ENCODE measurements at places on chromosomes 5 and 9.

- DNase-seq, result peak; percentile 55
Observed at GRCh38 chr5:82749461-82749820, 327.8 kb downstream of the TMEM167A start.

DNA sequence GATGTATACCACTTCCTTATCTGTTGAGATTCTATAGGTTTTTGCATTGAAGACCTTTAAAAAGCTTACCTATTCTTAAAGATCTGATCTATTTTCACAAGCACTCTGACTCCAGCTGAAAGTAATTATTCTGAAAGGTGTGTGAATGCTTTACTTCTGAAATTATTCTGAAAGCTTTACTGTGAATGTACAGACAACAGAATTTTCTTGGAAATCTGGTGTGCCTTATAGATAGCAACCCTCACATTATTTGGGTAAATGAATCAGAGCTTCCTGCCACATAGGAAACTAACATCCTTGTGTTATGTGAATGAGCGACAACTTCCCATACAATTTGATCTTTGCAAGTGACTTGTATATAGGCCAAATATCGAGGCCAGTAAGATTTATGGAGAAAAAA is 6.5 kb downstream of the CDO1 start:
- no peak for DNase-seq

- DNase-seq, result no peak
Observed at GRCh38 chr5:38600329-38601045, 44.0 kb upstream of the LIFR start.

- no peak for DNase-seq
Observed at GRCh38 chr5:2254406-2254805, 371.7 kb upstream of the IRX4 start.

DNA sequence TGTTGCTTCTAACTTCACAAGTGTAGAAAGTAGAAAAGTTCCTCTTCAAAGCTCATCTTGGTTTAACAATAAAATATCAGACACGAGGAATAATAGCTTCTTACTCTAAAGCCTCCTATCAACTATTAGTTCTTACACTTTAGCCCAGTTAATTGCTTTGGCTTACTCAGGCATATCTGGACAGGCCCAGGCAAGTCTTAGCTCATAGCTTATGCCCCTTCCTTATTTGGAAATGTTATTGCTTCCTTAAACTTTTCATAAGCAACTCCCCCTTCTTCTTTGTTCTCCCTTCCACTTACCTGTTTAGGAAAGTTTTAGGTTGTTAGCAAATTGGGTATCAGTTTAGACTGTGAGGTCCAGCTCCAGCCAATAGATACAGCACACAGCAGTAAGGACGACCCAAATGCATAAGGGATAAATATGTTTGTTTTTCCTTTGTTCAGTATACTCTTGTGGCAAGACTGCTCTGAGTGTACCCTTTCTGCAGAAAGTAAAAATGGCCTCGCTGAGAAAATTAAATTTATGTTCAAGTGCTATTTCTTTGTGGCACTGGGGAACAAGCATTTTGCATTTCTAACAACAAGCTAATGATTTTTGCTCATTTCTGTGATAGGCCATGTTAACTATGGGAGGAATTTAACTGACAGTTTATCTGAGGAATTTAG is 162.1 kb downstream of the SMC2 start:
- no peak for DNase-seq

GRCh38 chr9:125153712-125154367 is 10.5 kb upstream of the SCAI start:
- no peak for DNase-seq

DNA sequence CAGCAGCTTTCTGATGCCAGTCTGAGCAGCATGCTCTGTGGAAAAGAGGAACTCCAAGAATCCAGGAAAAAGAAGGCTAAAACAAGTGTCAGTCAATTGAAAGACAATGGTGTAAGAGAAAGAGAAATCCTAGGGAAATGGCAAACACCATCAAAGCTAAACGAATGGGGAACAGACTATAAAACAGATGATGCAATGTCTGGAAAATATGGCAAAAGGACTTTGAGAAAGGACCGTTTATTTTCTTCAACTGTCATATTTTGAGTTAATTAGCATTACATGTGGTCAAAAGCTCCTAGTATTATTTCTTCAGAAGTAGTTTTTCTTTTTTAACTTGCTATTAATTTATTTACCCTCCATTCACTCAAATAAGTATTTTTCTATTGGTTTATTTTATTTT is 465.2 kb downstream of the LRRC70 start:
- DNase-seq, result no peak

GRCh38 chr5:109225716-109226625 is 183.8 kb downstream of the PJA2 start:
- no peak for DNase-seq

DNA sequence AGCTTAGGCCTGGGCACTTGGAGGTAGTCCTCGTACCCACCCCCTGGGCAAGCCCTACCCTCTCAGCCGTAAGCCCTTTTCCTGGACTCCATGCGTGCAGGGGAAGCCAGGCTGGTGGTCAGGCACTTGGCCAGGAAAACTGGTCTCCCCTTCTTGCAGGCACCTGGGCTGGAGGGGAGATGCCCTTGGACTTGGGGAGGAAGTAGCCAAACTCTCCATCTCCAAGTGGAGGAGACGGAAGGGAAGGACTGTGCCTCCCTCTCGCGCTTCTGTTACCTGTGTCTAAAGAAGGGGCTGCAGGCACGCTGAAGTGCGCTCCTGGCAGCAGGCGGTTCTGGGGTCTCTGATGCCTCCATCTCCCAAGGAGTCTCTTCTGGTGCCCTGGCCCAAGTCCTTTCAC is 283.9 kb downstream of the PBX3 start:
- DNase-seq, result no peak

DNA sequence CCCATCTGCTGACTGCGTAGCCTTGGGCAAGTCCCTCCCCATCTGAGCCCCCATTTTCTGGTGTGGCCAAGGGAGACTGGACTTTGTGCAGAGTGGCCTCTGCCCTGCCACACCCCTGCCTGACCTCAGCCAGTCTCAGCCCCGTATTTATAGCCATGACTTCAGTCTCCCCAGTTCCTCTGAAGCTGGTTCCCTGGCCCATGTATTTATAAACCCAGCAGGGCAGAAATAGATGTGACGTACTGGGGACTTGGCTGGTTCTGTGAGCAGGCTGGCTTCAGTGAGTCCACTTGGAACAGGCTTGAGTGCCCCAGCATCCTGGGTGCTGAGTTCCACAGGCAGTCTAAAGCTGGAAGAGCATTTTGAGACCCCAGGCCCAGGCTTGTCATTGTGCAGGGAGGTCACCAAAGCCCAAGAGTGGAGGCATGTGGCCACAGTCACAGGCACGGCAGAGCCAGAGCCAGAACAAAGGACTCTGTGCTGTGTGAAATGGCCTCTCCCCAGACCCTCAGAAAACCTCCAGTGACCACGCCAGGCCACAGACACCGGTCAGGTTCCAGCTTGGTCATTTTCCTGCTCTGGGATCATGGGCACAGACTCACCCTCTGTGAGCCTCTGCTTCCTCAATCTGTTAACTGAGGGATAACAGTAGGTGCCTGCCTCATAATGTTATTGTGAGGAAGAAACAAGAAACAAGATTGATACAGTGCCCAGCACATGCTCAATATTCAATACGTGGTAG is 30.4 kb upstream of the SYNPO start:
- DNase-seq, result no peak

DNA sequence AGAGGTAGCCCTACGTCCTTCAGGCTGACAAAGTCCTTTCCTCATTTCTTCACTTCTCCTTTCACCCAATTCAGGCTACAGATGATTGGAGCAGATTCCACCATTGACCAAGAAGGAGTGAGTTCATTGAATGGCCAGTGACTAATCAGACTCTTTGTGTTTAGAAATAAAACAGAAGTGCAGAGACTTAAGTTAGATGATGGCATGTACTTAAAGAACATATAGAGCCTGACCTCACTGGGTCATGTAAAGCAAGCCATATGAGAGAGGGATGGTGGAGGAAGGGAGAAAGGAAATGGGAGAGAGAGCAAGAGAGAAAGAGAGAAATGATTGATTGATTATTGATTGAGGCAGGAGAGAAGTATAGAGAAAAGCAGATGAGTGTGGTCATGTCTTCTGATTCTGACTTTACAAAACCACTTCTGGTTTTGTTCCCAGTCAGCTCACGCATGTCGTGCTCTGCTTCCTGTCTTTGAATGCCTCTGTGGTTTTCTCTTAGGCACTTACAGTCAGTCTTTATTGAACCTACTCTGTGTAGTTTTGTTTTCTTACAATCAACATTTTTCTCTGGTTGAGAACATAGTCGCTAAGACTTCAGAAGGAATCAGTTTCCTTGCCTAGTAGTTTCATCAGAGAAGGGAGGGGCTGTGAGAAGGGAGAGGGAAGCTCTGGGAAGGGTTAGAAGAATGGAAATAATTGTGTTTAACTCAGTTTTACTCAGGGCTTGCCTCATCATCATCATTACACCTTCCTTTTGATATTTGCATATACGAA is 149.2 kb upstream of the KLF9 start:
- DNase-seq, result no peak

DNA sequence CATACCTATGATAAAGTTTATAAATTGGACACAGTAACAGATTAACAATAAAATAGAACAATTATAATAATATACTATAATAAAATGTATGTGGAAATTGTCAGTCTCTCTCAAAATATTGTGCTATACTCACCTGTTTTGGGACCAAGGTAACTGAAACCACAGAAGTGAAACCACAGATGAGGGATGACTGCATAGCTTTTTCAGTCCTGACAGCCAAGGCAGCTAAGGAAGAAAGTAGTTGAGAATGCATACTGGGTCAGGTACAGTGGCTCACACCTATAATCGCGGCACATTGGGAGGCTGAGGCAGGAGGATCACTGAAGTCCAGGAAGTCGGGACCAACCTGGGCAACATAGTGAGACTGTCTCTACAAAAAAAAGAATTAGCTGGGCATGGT is 8.9 kb downstream of the SRP19 start:
- no peak for DNase-seq

DNA sequence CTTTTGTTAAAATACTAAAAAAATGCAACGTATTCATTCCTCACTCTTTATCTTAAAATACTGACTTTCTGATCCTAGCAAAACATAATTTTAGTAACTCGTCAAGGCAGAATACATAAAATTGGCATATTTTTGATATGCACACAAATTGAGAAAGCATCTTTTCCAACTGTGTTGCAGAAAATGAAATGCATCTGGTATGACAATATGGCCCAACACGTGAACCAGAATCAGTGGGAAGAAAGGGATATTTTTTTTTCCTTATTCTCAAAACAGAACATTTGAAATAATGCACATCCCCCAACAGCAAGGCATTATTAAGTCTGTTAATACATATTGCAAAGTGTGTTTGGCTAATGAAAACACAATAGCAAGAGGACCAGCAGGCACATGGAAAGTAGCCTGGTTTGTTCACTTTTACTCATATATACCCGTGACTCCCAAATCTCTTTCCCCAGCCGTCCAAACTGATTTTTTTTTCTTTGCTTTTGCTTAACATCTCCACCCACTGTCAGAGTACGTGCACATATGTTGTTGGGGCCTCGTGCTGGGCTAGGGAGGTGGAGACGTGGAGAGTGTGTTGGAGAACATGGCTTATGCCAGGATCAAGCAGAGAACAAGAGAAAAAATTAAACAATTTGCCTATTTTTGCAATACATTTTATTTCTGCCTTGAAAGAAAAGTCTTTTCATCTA is 4.3 kb downstream of the MCTP1 start:
- DNase-seq, result no peak

DNA sequence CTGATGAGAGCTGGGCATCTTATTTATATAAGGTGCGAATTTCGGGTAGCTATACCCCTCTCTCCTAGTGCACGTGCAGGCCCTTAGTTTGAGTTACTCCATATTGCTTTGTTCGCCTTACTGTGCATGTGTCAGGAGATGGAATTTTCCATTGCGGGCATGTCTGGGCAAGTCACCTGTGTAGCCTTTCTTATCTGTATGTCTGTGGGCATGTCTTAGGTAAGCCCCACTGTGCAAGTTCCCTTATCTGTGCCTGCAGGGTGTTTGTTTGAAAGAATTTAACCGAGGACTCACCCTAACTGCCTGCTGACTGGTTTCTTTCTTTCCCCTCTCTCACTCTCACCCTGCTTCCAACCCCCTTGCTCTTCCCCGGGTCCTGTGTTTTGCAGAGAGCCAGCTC is 140.7 kb upstream of the RANBP3L start:
- no peak for DNase-seq

- no peak for DNase-seq
Observed at GRCh38 chr9:19085295-19085694, 17.4 kb downstream of the HAUS6 start.

- no peak for DNase-seq
Observed at GRCh38 chr9:19288081-19288480, 57.6 kb downstream of the DENND4C start.
